ENCODE measurements at places on chromosomes 3 and 15. TPM values are rescaled to one million over a fixed set of nuclear protein-coding genes. Genes with fewer than 3 reads are reported as not detected.
A peak's percentile ranks its signal among the peaks of the same experiment; 100 is the strongest.

- DNase-seq, result no peak
Observed at GRCh38 chr15:39976291-39977274, 42.7 kb downstream of the EIF2AK4 start.

- DNase-seq, result no peak
Observed at GRCh38 chr15:78768531-78769408, 42.5 kb downstream of the ADAMTS7 start.

GRCh38 chr3:171231361-171231760 is 204.8 kb upstream of the SLC2A2 start:
- no peak for DNase-seq

- no peak for DNase-seq
Observed at GRCh38 chr3:187769771-187770170, 24.5 kb upstream of the BCL6 start.

- DNase-seq, result no peak
Observed at GRCh38 chr15:36152936-36153335, 426.5 kb upstream of the CDIN1 start.

DNA sequence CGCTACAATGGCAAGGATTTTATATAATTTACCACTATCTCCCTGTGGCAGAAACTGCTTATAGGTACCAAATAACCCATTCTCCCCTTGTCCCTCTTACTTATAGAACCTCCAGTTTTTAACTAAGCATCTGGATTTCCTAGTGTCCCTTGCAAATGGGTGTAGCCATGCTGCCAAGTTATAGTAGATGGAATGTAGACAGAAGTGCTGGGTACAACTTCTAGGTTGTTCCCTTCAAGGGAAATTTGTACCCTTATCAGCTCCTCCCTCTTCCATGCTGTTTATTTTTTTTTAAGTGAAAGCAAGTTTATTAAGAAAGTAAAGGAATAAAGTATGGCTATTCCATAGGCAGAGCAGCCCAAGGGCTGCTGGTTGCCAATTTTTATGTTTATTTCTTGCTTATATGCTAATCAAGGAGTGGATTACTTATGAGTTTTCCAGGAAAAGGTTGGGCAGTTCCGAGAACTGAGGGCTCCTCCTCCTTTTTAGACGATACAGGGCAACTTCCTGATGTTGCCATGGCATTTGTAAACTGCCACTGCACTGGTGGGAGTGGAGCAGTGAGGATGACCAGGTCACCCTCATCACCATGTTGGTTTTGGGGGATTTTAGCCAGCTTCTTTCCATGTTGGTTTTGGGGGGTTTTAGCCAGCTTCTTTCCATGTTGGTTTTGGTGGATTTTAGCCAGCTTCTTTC is 40.1 kb upstream of the TM4SF19 start:
- DNase-seq, result no peak

DNA sequence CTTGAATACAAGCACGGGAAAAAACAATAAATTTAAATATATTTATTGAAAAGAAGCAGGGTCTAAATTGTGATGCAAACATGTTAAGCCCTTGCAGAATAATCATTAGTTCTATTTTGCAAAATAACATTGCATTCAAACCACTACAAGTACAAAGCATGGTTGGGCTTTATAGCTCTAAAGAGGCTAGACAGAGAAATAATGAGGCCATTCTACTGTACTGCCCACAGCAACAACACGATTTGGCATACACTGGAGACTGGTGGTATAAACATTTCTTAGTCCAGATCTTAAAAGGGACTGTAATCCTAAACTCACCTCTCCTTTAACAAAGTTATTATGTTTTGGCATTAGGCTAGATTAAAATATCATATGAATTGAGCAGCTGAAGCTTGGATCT is 204.3 kb upstream of the LRIG1 start:
- DNase-seq, result no peak

DNA sequence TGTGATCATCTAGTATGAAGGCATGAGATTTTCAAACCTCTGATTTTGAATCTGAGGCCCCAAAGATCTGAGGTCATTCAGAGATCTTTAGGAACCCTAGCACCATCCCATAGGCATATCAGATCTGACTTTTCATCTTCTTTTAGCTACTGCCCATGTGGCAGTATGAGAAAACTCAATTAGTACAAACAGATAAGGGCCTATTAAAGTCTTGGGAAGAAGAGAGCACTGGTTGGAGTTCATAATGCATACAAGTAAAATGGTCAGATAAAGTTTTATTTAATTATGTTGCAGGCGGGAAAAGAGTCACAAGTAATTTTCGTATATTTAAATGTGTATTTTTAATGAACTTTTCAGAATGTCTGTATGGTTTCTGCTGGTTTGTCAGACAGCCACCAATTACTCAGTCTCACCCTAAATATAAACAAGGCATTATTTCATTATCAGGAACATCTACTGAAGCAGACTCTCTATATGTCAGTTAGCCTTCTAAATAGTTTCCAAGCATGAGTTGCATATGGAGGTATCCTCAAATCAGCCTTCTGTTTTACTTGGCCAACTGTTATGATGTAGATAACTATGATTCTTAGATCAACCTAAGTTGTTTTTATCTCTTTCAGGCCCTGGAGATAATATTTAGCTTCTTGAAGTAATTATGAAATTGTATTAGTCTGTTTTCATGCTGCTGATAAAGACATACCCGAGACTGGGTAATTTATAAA is 340.3 kb upstream of the TBC1D5 start:
- no peak for DNase-seq

DNA sequence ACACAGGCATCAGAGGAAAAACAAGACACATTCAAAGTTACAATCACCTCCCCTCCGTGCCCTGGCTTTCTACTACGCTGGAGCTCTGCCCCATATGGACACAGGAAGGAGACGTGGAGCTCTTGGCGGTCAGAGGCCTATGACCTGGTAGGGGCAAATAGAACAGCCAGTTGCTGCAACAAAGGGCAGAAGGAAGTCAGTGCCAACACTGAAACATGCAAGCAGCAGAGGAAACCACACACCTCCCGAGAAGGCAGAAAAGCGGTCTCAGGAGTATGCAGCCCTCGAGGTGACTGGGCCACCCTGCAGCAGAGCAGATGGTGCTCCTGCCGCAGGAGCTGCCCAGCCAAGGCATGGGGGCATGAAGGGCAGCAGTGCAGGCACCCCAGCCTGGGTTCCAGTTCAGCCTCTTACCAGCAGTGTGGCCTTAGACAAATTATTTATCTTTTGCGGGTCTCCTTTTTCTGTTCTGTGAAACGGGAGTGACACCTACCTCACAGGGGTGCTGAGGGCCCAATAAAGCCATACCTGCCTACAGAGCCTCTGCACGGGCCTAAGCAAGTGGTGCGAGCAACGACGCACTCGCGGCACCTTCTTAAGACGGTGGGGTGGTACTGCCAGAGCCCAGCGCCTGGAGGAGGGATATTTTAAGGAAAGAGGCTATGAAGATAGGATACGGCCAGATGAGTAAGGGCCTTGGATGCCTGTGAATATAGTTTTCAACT is 8.6 kb downstream of the ZXDC start:
- DNase-seq, result no peak

GRCh38 chr3:135806317-135806716 is 159.2 kb upstream of the PPP2R3A start:
- DNase-seq, result no peak

DNA sequence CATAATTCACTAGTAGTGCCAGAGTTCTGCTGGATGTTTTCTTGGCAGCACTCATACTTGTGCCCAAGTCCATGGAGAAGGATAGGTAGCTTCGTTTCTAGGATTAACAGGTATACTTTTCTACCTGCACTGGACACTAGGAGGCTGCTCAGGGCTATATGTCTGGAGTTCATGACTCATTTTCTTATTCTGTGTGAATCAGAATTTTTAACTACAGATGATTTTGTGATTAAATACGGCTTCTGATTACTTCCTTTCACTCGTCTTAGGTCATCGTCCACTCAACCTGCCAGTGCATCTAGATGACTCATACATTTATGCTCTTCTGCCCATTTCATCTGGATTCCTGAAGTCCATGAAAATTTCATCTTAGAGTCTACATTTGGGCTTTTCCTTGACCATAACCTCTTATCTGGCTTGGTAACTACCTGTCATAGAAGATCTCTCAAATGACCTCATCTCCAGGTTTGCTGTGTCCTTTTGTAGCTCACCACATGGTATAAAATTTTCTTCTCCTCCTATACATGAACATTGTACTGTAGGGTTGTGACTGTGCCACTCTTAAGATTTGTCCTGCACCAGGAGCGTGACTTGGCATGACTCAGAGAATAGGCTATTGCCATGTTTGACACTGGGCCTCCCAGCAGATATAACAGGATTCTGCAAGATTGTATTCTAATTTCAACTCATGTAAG is 66.7 kb upstream of the GCSAM start:
- DNase-seq, result no peak

DNA sequence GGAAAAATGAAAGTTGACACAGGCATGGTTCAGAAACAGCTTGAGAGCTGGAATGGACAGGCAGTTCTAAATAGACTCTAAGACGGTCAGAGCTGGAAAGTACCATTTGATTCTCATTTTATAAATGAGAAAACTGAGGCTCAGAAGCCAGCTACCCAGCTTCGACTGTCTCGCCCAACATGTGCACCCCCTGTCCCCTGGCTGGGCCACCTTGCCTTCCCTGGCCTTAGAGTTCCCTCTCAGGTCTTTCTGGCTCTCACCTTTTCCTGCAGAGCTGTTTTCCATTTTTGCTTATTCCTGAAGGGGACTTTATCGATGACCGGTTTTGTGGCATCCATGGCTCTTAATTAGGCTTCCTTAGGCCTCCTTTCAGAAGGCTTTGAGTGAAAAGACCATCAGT is 17.3 kb upstream of the DOCK3 start:
- no peak for DNase-seq

- no peak for DNase-seq
Observed at GRCh38 chr3:54856271-54856670, 71.6 kb downstream of the LRTM1 start.

DNA sequence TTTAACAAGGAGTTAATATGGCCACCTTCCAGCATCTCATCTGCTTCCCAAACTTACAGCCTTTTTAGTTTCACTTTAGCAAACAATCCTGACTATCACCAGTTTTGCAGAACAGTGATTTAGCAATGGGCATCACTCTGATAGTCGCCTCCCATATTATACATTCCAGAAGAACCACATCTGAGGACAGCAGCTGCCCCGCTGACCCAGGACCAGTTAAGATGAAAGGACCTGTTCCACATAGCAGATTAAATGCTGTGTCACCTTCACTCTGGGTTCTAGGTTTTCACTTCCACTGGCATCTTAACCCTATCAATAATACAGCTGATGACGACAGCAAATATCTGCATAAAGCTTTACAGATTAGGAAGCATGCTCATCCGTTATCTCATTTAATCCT is 99.8 kb downstream of the TRIM69 start:
- no peak for DNase-seq

DNA sequence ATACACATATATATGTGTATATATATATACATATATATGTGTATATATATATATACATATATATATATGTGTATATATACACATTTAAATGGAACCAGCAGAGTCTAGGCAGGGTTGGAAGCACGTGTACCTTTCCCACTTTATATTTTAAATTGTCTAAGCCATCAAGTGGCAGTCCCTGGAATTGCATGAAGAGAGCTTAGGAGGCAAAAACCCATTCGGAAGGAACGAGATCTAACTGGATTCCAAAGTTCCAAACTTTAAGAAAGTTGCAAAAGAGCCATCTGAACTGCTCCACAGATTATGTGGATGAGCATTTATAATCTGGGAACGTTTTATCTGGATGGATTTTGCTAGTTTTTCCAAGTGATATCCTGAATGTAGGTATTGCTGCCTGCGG is 186.5 kb downstream of the FOXP1 start:
- no peak for DNase-seq

DNA sequence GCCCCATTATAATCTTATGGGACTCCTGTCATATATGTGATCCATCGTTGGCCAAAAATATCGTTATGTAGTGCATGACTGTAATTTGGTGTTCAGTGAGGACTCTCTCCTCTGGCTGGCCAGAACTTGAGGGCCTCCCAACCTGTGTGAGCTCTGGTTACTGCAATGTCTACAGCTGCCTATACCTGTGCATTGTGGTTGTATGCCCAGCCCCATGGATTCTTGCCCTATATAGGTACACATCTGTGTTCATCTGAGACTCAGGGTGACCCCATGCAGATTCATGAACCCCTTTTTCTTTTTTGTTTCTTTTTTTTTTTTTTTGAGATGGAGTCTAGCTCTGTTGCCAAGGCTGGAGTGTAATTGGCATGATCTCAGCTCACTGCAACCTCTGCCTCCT is 32.6 kb upstream of the KLF13 start:
- DNase-seq, result peak; percentile 32

DNA sequence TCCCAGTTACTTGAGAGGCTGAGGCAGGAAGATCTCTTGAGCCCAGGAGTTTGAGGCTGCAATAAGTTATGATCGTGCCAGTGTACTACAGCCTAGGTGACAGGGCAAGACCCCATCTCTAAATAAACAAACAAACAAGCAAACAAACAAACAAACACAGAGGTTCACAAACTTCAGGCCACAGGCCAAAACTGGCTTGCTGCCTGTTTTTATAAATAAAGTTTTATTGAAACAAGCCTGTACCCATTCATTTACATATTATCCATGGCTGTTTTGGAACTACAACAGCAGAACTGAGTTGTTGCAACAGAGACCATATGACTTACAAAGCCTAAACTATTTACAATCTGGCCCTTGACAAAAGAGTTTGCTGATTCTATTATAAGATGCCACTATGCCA is 6.5 kb downstream of the DYNC1LI1 start:
- no peak for DNase-seq

GRCh38 chr15:100931143-100931890 is 12.2 kb downstream of the LRRK1 start:
- DNase-seq, result no peak

- no peak for DNase-seq
Observed at GRCh38 chr3:8518138-8518537, 16.5 kb downstream of the LMCD1 start.

GRCh38 chr15:92069308-92070250 is 216.1 kb downstream of the SLCO3A1 start:
- DNase-seq, result no peak

DNA sequence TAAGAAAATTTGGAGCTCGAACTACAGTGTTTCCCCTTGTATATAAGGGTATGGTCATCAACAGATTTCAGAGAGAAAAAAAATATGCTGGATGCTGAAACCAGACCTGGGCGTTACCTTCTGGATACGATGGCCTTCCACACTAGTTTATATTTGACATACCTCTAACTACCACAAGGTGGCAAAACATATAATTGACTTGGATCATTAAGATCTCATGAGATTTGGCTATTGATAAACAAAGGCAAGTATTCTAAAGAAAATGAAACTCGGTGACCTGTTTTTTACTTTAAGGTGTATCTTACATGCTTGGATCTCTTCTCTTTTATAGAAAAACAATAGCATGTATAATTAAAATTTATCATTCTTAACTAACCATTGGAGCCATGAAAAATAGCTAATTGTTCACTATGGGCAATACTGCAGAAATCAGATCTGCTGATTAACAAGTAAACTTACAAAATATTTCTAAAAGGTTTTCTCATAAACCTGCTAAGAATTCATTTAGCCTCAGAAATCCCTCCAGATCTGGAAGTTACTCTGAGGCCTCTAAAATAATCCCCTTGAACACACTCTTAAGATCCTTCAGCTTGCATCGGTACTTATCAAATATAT is 300.6 kb upstream of the KCNH8 start:
- no peak for DNase-seq

EFCC1 gene
- 0.29 TPM for total RNA-seq

SIDT1 gene
- 0.83 TPM for total RNA-seq

ADGRG7 gene
- 2.8 TPM for total RNA-seq

DNAH12 gene
- 0.29 TPM for total RNA-seq

GRAMD2A gene
- total RNA-seq, result 6.0 TPM

ADCY5 gene
- total RNA-seq, result 9.1 TPM

SNX22 gene
- total RNA-seq, result 1.3 TPM
